Fibroblast of skin of abdomen (primary cell): ENCODE measurements at places on chromosomes 4 and X.

DNA sequence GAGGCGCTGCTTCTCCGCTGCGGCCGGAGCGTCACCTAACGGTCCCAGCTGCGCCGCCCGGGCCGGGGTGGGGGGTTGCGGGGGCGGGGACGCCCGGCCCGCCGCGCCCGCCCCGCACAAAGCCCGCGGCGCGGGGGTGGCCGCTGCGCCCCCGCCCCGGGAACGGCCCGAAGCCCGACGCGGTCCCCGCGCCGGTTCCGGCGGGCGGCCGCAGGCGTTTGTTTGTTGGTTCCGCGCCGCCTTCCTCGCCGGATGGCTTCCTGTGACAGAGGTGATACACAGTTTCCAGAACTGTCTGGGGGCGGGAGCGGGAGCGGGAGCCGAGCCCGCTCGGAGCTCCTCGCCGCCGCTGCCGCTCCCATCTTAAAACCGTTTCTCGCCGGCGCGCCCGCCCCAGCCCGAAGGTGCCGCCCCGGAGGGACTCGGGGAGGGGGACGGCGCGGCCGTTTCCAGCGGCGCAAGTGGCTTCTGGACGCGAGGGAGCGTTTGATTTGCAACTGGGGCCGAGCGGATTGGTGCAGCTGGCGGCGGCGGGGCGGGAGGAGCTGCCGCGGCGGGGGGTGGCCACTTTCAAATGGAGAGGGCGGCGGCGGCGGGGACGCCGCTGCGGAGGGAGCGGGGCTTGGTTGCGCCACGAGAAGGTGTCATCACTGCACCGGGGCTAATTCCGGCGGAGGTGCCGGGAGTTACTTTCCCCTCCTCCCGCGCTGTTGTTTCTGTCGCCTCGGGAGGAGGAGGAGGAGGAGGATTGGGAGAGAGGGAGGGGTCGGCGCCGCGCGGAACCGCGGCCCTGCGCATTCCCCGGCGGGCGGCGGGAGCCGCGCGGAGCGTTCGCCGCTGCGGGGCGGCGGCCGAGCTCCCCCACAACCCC is 2.3 kb downstream of the JADE1 start:
- DNase-seq = peak; percentile 93

DNA sequence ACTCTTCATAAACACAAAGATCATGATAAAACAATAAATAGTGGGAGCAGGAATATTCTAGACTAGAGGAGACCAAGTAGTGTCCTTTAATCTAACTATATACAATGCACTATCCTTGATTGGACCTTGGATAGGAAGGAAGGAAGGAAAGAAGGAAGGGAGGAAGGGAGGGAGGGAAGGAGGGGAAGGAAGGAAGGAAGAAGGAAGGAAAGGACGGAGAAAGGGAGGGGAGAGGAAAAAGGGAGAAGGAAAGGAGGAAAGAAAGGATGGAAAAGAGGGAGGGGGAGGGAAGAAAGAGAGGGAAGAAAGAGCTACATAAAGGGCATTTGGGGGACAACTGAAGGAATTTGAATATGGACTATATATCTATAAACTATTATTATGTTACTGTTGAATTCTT is 95.0 kb upstream of the SMARCAD1 start:
- no peak for DNase-seq

- no peak for DNase-seq
Observed at GRCh38 chr4:10856271-10856782, 171.8 kb upstream of the CLNK start.

GRCh38 chr4:10204401-10205058 is 87.9 kb upstream of the WDR1 start:
- no peak for DNase-seq

GRCh38 chr4:37674439-37674838 is 11.7 kb downstream of the RELL1 start:
- DNase-seq = peak; percentile 24

DNA sequence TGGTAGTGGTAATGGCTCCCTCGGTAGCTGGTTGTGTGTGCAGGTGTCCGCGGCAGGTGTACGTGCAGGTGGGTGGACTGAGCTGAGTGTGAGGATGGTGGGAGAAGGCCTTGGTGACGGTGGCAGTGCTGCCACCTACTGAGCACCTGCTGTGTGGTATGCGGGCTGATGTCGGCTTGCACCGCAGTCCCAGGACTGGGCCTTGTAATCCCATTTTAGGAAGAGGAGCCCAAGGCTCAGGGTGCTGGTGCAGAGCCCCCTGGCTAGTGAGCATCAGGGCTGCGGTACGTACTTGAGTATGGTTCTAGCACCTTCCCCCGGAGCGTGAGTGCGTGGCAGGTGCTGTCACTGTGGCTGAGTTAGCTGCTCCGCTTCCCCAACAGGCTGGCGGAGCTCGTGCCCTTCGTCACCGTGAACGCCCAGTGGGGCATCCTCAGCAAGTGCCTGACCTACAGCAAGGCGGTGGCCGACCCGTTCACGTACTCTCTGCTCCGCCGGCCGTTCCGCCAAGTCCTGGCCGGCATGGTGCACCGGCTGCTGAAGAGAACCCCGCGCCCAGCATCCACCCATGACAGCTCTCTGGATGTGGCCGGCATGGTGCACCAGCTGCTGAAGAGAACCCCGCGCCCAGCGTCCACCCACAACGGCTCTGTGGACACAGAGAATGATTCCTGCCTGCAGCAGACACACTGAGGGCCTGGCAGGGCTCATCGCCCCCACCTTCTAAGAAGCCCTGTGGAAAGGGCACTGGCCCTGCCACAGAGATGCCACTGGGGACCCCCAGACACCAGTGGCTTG is 5.7 kb upstream of the CPZ start:
- DNase-seq = no peak

- DNase-seq = no peak
Observed at GRCh38 chr4:4574052-4574451, 32.2 kb upstream of the STX18 start.

GRCh38 chrX:9278475-9279233 is 186.2 kb upstream of the TBL1X start:
- peak; percentile 10 for DNase-seq

GRCh38 chr4:43048570-43048969 is 156.1 kb downstream of the GRXCR1 start:
- DNase-seq = no peak

DNA sequence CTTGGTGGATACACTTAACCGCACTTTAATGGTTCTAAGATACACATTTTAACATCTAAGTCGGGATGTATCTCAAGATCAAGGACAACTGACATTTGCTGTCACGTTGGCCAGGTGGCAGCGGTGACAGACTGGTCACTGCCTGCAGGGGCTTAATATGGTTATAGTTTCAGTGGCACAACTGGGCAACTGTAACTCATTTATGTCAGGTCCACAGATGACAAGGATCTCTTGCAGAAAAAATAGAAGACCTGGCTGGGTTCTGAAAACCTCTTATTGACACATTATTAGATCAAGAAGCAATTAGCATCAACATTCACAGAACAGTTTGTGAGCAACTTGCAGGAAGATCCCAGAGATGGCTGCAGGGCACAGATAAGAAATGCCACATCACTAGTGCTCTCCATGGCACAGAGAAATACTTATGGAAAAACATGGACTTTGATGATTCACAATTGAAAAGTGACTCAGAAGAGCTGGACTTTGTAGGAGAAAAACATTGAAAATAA is 99.6 kb upstream of the SORBS2 start:
- no peak for DNase-seq

DNA sequence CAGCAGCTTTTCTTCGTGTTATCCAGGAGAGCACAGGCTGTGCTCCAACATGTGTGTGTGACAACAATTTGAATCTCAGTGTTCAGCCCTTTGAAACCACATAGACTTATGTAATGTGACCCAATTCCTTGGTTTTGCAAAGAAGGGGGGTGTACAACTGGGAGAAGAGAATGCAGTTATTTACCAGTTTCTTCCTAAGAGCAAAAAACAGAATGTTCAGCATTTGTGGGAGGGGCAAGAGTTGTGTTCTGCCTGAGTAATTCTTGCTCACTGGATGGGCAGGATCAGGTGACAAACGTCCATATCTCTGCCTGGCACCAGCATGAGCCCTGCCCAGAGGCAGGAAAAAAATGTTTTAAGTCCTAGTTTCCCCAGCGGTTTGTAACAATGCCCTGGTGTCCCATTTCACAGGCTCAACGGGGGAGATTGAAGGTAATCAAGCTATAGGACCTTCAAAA is 72.0 kb downstream of the PRPS1 start:
- DNase-seq = no peak

GRCh38 chrX:68490644-68491043 is 8.2 kb upstream of the YIPF6 start:
- DNase-seq = peak; percentile 9

GRCh38 chr4:147461161-147461560 is 19.7 kb upstream of the EDNRA start:
- no peak for DNase-seq

DNA sequence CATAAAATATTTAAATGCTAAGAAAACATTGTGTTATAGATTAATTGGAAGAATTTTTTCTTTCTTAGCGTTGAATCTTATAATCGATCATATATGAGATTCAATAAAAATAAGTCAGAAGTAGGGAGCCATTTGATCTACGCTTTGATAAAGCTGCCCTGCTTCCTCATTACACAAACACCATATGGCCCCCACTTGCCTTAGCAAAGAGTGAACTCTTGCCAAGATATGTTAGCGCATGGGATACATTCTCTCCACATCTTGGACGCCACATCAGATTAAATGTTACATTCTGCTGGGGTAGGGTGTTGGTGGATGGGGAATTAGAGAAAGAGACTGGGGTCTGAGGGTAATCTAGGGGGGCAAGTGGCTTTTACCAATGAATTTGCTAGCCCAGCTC is 207.7 kb upstream of the MID1 start:
- no peak for DNase-seq

- peak; percentile 19 for DNase-seq
Observed at GRCh38 chrX:10326578-10326977, 169.8 kb downstream of the CLCN4 start.

DNA sequence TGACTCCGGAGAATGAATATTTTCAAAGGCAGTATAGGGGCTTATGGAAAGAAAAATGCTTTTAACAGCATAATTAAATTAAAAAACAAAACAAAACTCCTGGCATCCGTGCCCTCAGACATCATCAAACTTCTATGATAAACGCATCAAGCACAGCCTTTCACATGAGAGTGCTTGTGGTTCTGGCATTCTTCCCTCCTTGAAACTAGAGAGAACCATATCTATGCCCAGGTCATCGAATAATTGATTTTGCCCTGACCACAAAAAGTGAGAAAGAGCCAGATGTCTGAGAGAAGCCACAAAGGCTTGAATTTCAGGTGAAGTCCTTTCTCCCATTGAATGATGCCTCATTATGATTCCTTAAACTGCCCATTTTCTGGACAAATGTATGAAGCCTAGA is 286.8 kb downstream of the CBLL2 start:
- DNase-seq = no peak

- DNase-seq = no peak
Observed at GRCh38 chrX:150513544-150513943, 54.9 kb upstream of the MTM1 start.

DNA sequence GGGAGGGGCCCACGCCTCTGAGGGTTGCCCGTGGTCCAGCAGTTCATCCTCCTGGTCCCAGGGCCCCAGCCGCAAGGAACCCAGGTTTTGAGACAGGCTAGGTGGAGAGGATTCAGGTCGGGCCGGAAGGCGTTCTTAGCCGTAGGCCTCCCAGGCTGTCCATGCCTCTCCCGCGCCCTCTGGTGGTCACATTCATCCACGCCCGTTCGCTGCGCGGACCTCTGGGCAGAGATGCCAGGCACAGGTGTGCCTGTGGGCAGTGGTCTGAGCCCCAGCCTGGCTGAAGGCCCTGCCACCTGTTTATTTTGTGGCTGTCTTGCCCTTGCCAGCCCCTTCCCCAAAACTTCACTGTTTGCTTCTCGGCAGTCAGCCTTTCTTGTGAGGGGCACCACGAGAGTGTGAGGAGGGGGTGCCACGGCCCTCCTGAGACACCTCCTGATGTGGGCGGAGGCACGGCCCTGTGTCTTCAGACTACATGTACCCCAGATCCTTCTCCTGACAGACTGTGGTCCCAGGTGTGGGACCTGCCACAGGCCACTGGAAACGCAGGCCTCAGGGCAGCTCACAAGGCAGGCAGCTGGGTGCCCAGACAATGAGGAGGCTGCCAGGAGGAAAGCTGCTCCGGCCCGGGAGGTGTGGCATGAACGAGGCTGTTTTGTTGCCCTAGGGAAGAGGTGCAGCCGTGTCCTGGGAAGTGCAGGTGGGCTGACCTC is 5.0 kb downstream of the UVSSA start:
- DNase-seq = peak; percentile 61

DNA sequence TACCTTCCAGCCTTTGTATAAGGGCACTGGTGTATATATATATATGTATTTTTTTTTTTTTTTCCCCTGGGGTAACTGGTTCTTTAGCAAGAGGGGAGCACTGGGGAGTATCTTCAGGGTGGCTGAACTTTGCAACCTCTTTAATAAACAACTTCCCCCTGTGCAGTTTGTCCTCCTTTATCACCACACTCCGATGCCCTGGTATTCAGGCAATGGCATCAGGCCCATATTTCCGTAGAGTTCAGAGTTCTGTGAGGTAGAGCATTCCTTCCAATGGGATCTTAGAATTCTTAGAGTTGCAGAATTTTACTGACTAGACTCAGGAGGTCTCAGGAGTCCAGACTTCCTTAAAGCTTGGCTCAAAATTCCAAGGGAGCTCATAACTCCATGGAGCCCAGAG is 24.6 kb downstream of the NYX start:
- DNase-seq = no peak

DNA sequence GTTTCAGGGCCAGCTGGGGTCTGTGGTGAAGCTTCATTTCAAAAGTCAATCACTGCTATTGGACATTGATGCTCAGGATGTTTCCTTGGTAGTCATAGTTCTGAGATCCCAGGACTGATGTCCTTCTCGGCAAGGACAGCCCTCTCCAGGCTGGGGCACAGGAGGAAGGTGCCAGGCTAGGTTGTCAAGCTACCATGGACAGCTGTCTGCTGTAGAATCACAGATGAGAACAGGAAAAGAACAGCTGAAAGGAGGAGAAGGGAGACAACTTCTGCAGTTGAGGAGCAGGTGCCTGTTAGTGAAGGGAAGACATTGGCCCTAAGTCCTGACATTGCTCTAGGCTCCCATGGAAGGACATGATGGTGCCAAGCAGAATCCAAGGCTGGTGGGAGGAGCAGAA is 58.0 kb downstream of the XAGE2 start:
- no peak for DNase-seq

- no peak for DNase-seq
Observed at GRCh38 chr4:184826691-184827270, 1.0 kb upstream of the ACSL1 start.

GRCh38 chr4:184100297-184100885 is 117.3 kb downstream of the ENPP6 start:
- DNase-seq = no peak

GRCh38 chr4:145552181-145552822 is 66.9 kb upstream of the MMAA start:
- no peak for DNase-seq

DNA sequence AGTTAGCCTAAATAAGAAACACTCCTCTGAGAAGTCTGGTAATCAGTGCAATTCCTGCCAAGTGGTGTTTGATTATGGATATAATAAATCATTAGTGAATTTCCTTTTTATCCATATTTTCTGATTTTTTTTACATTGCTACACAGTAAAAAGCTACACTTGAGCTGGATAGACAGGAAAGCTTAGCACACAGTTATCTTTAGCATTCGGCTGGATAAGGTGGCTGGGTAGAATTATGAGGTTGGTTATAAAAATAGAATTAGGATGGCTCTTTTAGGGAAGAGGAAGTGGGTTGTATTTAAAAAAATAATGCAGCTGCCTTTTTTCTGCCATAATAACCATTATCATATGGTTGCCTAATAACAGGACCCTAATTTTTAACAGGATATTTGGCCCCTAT is 460.6 kb downstream of the NAF1 start:
- no peak for DNase-seq
